AG04449 (cell line): ENCODE measurements at places on chromosomes 12 and 14.
A peak's percentile ranks its signal among the peaks of the same experiment; 100 is the strongest.

- no peak for DNase-seq
Measured at GRCh38 chr12:112574896-112575558, 156.3 kb downstream of the PTPN11 start.

DNA sequence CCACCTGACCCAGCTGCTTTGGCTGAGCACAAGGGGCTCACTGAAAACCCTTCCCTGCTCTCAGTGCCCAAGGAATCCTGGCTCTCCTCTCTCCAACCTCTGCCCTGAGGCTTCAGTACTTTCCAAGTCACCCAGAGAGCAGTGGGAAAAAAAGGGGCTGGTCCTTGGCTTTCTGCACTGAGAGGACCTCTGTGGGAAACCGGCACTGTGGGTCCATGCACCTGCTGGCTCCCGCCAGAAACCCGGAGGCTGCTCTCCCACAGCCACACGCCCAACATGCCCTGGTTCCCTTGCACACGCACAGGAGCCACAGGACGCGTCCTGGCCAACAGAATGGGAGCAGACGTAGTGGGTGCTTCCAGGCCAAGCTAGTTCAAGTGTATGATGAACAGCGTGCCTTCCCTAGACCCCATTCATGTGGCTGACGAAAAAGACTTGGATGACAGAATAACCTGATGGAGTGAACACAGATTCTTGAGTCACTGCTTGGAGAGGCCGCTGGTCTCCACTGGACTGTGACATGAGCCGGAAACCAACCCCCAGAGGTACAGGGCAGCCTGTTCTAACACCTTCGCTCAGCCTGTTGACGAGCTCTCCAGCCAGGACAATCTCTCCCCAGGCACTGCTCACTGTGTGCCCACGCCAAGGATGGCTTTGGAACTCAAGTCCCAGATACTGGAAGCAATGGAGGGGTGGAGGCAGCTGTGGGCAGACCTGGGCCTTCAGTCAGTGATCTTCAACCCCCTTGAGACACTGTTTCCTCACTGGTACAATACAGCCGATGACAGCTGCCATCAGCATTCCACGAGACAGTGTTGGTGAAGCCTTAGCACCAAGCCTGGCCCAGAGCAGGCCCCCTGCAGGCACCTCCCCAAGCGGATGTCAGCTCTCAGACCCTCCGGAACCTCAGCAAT, 87.7 kb downstream of the ITPK1 start:
- no peak for DNase-seq

GRCh38 chr14:74437496-74438053, 11.6 kb upstream of the SYNDIG1L start:
- no peak for DNase-seq

GRCh38 chr12:51622564-51622963, 31.5 kb downstream of the SCN8A start:
- DNase-seq = no peak

GRCh38 chr12:27347779-27348178, 15.1 kb downstream of the BMAL2 start:
- DNase-seq = no peak

DNA sequence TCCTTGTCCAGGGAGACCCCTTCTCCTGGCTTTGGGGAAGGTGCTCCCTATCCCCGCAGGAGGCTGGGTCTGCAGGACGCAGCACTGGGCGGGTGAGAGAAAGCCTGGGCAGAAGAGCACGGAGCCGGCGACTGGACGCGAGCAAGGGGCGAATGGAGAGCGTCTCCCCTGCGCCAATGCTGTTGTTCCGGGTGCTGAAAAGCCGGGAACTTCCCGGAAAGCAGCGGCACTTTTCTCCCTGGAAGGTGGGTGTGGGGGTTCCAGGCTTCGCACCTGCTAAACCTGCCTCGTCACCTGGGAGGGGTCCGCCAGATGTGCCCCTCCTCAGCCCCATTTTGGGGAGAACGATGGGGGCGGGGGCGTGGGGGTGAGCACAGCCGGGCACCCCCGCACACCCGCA, 417.1 kb upstream of the TMTC1 start:
- DNase-seq = no peak

DNA sequence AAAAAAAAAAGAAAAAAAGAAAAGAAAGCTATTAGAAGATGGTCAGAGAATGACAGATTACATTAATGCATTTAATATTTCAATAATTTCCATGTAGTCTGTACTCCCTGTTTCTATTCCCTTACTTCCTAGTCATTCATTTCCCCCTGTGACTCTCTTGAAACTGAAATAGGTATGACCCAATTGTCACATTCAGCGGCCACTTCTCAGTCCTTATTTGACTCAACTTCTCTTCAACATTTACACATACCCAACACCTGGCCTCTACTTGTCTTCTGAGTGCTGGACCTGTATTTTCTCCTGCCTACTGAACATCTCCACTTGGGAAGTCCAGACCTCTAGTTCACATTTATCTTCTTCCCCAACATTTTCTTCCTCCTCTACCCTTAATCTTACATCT, 7.2 kb downstream of the EEA1 start:
- DNase-seq = no peak

DNA sequence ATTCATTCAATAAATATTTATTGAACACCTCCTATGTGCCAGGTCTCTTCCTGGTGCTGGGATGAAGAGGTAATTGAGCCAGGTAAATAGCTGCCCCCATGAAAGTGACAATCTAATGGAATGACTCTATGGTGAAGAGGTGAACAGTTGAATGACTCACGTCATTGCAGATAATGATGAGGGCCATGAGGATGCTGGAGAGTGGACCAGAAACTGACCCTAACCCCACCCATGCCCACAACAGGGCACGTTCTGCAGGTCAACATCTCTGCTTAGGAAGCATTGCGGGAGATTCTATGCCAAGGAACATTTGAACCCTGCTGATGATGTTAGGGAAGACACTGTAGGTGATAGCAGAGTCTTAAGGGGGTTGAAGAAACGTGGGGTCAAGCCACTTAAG, 788.9 kb upstream of the TBX3 start:
- DNase-seq = no peak

DNA sequence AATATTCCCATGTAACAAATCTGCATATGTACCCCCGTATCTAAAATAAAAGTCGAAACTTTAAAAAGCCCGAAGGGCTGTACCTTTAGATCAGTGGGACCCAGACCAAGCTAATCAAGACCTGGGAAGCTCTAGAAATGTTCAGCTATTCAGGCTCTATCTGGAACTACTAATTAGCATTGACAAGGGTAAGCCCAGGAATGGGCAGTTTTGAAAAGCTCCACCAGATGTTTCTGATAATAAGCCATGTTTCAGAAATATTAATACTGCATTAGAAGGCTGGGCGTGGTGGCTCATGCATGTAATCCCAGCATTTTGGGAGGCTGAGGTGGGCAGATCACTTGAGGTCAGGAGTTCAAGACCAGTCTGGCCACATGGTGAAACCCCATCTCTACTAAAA, 20.4 kb upstream of the TMEM260 start:
- DNase-seq = no peak

- DNase-seq = no peak
Measured at GRCh38 chr14:37595809-37596621, 586 bp downstream of the TTC6 start.

DNA sequence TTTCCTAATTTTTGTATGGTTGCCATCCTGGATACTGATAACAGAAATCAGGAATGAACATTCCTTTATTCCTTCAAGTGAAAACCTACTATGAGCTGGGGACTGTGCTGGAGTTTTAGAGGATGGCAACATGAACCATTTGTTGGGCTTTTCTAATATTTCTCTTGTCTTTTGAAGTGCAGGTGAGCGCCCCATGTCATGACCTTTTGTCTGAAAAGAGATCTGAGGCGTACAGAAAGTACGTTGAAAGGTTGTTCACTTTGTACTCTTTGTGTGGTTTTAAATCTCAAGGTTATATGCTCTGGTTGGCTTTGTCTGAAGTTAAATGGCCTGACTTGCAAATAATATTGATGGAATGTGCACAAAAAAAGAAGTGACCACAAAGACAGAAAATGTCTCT, 79.0 kb downstream of the GAS2L3 start:
- no peak for DNase-seq

DNA sequence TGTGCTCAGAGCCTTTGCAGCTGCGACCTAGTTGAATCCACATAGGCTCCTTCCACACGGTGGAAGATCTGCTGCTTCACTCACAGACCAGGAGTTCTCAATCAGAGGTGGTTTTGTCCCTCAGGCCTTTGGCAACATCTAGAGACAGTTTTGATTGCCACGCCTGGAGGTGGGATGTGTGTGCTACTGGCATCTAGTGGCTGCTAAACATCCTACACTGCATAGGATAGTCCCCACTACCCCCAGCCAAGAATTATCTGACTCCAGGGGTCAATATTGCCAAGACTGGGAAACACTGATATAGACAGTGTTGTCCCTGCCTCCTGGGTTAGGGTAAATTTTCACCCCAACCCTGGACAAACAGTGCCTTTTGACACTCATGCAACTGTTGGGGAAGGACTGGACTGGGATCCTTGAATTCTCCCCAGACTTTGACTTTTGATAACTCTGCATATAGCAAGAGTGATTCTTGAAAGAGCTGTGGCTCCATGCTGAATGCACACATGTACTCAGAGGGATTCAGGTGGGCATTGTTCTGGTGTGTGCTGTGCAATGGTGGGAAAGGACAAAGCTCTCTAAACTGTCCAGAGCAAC, 39.8 kb downstream of the BAZ2A start:
- DNase-seq = no peak

DNA sequence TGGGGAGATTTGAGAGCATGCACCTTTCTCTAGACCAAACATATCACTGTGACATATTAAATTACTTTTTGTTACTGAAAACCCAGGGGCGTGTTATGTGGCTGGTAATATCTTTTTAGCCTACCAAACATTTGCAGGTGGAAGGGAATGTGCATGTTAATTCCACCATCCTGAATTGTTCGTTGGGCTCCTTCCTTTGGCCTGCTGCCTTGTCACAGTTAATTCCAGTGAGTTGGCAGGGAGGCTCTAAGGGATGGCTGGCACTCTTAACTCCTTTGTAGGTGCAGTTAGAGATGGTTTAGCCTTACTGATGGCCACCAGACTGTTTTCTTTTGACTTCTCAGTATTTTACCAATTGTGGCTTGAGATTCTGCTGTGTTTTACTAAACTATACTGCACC, 64.5 kb downstream of the DIP2B start:
- no peak for DNase-seq

DNA sequence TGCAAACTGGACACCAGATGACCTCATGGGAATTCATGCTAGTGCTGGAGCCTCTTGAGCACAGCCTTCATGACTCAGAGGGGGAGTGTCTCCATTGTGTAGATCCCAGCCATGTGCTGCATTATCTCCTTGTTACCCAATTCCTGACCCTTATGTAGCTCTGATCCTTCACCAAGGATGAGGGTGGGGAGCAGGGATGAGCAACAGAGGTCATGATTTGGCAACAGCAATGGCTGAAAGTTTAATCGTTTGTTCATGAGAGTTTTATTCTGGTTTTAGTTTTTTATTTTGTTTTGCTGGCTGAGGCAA, 9.5 kb upstream of the BDKRB1 start:
- peak; percentile 94 for DNase-seq

DNA sequence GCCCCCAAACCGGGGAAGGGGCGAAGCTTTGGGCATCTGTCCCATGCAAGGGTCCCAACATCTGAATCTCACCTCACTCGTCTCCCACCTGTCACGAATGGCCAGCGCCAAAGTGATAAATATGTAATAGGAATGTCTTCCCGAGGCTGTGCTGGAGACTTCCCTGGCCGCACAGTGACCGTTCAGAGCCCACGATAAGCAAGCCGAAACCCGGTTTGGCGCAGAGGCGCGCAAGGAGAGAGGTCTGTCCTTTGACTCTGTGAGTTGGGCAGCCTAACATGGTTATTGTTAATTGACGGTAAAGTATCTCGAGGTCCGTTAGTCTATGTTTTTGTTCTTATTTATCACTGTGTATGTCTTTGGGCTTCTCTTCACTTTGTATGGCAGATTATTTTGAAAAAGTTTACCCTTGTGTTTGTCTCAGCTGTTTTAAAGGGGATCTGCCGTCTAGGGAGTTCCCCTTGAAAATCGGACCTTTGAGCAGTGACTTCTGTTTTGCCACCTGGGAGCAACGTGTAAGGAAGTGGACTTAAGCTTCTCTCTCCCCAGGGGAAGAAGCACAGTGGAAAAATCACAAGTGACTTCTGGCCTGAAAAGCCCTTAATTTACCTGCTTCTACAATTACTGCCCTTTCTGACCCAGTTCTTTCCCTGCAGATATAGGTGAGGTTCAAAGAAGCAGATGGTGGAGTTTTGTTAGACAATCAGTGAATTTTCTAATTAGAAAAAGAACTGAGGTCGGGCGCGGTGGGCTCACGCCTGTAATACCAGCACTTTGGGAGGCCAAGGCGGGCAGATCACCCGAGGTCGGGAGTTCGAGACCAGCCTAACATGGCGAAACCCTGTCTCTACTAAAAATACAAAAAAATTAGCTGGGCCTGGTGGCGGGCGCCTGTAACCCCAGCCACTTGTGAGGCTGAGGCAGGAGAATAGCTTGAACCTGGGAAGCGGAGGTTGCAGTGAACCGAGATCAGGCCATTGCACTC, 1.1 kb upstream of the TM9SF1 start:
- no peak for DNase-seq

DNA sequence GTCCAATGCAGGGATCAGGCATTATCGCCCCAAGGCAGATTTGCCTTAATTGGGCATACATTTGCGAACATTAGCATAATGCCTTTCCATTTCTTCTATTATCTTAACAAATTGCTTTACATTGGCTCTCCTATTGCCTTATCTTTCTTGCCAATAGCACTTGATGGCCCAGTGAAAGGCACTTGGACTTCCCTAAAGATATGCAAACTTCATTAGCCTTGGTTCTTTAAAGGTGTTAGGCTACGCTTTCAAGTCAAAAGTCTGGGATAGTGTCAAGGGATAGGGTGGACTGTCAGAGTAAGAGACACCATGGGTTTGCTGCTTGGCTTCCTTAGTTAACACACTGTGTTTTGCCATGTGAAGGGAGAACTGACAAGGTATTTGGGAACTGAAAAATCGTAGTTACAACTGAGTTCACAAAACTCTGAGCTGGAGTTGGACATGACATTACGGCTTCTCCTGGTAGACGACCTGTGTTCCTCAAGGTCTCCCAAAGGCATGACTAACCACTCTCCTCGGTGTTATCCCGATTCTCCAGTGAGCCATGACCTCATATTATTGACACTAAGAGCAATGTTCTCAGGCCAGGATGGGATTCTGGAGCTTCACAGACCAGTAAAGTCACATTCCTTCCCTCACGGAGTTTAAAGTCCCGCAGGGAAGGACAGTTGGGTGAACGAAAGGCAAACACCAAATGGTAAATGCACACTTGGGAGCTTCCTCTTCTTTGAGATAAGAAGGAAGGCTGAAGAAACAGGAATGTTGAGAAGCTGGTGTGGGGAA, 65.2 kb downstream of the TBC1D30 start:
- DNase-seq = no peak

DNA sequence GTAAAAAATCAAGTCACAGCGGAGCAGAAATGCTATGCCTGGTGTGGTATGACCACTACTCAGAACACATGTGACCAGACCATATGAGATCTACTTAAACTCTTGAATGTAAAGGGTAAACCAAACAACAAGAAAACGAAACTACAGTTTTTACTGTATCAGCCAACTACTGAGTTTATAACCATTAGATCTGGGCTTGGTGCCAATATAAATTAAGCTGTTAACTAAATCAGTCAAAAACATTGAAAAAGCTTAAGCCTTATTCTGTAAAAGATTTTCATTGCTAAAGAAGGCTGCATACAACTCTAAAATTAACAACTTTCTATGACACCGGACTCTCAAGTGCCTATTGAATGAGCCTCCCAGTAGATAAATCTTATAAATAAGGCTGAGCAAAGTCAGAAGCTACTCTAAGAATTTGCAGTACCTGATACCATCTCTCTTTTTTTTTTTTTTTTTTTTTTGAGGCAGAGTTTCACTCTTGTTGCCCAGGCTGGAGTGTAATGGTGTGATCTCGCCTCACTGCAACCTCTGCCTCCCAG, 35.4 kb downstream of the SPTLC2 start:
- DNase-seq = peak; percentile 74
